ENCODE measurements at places on chromosomes 3 and 15.

GRCh38 chr3:122350814-122351418 lies 25.9 kb downstream of the CSTA start:
- no peak for DNase-seq

DNA sequence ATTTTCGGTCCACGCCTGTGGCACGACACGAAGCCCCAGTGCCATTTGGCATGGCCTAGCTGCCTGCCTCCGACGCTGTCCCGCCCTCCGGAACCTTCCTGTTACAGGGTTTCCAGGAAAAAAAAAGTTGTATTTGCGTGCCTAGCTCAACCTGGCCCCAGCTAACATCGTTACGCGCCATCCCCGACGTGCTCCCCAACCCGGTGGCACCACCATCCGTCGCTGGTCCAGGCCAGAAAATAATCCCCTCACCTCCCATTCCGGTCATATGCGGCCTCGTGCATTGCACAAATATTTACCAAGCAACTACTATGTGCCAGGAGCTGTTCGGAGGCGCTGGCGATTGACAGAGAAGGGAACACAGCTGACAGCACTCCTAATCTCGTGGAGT lies 1.4 kb upstream of the CYP1A1 start:
- DNase-seq: no peak

- no peak for DNase-seq
Observed at GRCh38 chr3:167885277-167885676, 149.8 kb downstream of the SERPINI1 start.

DNA sequence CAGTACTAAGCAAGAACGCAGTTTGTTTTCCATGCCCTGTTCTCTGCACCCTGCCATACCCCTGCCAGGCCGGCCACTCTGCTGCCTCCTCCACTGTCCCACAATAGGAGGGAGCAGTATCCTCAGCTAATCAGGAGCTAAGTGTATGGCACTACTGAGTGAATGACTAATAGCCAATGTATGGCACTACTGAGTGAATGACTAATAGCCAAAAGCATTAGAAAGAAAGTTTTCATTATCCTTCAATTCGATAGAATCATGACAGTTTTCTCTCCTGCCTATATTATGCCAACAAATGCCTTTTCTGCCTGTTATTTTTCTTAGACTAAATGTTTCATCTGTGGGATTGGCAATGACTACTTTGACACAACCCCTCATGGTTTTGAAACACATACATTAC lies 107.5 kb upstream of the CHRM5 start:
- no peak for DNase-seq

GRCh38 chr15:43249699-43250203 lies 17.0 kb downstream of the TGM5 start:
- DNase-seq: no peak

DNA sequence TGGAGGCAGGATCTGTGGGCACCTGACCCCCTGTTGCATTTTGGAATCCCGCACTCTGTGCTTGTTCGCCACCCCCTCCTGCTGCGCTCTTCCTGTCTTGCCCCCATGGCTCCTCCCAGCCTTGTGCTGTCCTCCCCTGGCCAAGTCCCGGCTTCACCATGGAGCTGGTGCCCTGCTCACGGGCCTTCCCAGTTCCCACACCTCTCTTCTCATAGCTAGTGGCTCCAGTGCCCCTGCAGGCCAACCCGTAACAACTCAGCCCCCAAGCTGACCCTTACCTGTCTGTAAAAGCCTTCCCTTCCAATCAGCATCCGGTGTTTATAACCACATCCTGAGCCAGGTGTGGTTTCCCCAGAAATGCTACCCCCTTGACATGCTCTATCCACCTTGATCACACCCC lies 407.7 kb upstream of the C2CD4B start:
- no peak for DNase-seq

- no peak for DNase-seq
Observed at GRCh38 chr3:186290796-186291195, 71.2 kb downstream of the DGKG start.

All from activated CD8-positive, alpha-beta memory T cell treated with anti-CD3 and anti-CD28 coated beads for 48 hours (primary cell).